ENCODE measurements at places on chromosomes 7 and 10. TPM values are rescaled to one million over a fixed set of nuclear protein-coding genes. Genes with fewer than 3 reads are reported as not detected.
A peak's percentile ranks its signal among the peaks of the same experiment; 100 is the strongest.

DNA sequence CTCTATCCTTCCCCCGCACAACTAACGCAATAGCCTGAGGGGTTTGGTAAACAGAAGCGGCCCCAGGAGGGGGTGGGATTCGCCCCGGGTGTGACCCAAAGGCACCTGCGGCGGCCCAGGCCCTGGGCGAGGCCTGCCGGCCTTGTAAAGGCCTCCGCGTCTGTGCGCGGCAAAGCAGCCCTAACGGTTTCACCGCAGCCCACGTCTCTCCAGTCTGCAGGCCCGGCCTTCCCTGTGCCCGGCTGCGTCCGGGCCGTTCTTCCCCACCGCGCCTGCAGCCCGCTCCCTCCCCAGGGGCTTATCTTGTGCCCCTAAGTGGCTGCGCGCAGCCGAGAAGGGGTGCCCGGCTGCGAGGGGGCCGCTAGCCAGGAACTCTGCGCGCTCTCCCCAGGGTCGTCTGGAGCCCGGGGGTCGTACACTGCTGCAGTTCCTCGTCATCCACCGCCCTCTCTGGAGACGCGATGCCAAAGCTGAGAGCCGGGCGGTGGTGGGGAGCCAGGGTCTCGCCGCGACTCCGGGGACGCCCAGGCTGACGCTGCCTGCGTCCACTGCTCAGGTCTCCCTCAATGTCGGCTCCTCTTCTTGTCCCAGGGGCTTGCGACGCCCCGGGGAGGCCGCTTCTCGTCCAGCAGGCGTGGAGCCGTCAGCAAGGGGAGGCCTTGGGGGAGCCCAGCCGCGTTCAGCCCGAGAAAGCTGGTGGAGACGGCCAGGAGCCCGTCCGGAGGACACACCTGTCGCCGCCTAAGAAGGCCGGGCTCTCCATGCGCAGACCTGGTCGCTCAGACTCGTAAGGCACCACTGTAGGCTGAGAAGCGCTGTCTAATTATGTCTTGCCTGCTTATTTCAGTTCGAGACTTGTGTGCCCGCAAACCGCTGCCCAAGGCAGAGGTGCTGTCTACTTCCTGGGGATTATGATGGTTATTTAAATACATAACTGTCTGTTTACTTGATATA is 132.3 kb downstream of the SPAG6 start:
- peak; percentile 76 for DNase-seq

DNA sequence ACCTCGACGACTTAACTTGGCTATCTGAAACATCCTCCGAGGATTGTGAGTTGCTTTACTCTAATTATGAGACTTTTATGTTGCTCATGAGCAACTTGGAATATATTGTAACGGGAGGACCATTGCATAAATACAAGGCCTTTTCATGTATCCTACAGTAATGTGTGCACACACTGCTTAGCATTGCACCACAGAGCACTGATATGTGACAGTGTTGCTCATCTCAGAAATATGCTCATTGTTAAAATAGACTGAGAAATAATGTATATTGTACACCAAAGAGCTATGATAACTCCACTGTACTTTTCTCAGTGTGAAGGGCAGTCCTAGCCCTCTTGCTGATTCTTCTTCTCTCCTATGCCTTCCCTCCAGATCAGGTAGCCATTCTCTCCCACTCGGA is 102.8 kb upstream of the CDK13 start:
- no peak for DNase-seq

DNA sequence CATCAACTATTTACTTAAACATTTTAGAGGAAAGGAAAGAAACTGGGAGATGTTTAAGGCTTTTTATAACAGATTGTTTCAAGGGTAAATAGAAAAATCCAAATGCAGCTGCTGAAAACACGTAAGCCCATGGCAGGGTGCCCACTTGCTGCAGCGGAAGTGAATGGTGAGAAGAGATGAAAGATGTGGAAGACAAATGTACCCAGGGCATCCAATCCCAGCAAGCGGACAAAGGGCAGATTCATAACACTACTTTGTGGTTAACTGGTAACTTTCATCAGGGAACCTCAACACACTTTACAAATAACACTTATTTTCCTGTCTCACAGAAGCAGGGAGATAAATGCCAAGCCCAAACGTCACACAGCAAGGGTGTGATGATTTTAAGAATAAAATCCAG is 358.4 kb downstream of the KCNMA1 start:
- no peak for DNase-seq

- no peak for DNase-seq
These were observed 1153.4 kb upstream of the POT1 start for GRCh38 chr7:126083014-126083413.

DNA sequence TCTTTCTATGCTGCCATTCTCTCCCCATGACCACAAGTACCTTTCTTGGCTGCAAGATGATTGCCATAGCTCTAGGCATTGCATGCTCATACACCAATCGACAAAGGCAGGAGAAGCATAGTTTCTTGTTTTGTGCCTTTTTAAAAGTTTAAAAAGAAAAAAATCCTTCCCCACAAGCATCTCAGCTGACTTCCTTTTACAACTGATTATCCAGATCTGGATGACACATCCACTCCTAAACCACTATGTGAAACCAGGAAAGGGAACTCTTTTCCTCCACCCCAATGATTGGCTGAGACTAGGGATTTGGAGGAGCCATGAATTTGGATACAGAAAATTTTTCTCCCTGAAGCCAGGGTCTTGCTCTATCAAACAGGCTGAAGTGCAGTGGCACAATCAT is 14.5 kb upstream of the LRRC4 start:
- DNase-seq, result no peak

- peak; percentile 95 for DNase-seq
These were observed at the start of gene ADARB2 for GRCh38 chr10:1737222-1738061. ADARB2 (minus strand) TSS chr10:1737525.

DNA sequence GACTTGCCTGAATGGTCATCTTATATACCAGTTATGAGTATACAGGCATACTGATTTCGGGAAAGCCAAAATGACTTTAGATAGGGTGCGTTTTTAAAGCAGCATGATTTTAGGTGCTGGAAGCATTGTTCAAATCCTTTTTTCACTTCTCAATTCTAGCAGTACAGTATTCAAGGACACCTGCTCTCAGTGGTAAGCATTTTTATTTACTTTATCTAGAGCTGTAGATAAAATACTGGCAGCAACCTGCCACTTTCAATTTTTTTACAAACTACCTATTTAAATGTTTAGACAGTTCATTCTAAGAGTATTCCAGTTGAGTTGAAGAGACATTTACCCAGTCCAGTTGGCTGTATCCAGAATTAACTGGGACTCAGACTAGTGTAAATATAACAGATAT is 33.6 kb downstream of the TMEM106B start:
- no peak for DNase-seq

DNA sequence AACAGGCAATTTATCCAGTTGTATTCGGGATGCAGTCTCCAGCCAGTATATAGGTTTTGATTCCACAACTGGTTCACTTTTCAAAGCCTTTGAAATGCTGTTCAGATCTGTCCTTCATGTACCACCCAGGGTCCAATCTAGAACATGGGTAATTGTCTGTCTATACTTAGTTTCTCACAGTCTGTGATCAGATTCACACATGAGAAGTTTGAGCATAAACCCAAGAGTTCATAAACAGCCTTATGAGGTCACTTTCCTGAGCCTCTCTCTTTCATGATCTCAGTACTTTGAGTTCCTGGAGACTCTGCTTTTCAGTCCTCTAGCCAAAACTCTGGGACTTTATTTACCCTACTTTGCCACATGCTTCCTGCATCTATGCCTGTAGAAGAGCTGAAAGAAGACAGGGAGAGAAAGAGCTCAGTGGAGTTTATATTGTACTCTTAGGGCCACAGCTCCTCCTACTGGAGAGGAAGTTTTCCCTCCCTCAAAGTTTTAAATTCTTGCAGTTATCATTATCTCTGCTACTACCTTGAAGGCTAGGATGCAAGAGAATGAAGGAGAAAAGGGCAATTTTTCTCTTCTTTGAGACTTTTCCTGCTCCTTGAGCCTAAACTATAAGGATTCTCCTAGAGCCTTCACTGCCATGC is 172.0 kb downstream of the ZEB1 start:
- DNase-seq, result peak; percentile 71

GRCh38 chr7:125834421-125834820 is 904.8 kb upstream of the POT1 start:
- DNase-seq, result no peak

DNA sequence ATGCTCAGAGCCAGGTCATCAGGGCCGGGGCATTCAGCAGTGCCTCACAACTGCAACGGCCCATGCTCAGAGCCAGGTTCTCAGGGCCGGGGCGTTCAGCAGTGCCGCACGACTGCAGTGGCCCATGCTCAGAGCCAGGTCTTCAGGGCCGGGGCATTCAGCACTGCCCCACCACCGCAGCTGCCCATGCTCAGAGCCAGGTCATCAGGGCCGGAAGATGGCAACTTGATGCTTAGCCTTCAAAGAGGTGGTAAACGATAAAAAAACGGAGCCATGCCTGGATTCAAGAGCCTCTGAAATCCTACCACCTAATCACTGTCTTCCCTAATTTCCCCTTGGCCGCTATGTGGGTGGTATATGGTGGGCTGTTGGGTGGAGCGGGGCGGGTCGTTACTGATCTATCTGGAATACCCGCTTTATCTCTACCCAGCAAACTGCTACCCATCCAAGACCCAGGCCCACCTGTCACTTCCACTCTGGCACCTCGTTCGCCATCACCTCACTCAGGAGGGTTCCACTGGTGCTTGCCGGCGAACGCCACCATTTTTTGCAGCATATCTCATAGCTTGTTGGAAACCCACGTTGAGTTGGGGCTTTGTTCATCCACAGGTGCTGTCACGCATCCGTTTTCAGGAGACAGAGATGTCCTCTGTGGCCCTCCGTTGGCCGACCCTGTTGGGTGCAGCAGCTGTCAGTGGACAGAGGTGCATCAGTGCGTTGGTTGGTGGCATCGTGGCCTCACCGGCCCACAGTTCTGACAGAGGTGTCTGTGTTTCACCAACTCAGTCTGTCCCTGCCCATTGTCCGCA is 221.1 kb downstream of the EBF3 start:
- no peak for DNase-seq

GRCh38 chr7:25456467-25457171 is 228.3 kb upstream of the NPVF start:
- peak; percentile 6 for DNase-seq

- DNase-seq, result no peak
These were observed 24.2 kb downstream of the UPP1 start for GRCh38 chr7:48113275-48113674.

DNA sequence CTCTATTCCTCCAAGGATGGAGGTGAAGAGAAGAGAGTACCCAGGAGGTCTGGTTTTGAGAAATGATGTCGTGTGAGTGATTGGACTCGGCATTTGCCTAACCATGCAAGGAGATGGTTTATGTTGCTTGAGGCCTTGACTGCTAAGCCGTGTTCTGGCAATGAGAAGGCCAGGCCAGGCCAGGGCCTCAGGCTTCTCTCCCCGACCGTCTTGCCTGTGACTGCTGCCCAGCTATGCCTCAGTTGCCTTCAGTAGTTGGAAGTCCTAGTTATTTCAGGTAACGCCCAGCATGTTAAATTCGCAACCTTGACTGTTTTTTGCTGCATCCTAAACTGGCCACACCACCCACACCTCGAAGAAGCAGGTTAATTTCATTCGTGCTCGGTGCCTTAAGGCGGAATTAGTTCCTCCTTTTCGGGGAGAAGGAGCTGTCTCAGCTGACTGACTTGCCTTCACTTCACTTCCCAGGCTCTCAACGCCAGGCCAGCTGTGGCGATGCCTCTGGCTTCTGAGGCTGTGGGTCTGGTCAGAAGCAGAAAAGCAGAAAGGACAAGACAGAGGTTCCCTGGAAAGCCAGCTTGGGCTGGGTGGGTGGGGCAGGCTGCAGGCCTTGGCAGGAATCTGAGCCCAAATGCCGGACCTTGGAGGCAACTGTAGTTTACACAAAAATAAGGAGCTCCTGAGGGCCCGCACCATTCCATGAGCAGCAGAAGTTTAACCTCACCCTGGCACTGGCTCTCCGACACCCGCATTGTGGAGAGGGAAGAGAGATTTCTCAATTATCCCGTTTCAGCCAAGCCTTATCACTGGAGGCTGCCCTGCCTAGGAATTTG is 61.9 kb upstream of the SAMD8 start:
- peak; percentile 7 for DNase-seq

- peak; percentile 43 for DNase-seq
These were observed 103.8 kb downstream of the ATE1 start for GRCh38 chr10:121823993-121824463.

GRCh38 chr10:93199191-93199751 is 125.6 kb downstream of the CYP26A1 start:
- peak; percentile 29 for DNase-seq

DNA sequence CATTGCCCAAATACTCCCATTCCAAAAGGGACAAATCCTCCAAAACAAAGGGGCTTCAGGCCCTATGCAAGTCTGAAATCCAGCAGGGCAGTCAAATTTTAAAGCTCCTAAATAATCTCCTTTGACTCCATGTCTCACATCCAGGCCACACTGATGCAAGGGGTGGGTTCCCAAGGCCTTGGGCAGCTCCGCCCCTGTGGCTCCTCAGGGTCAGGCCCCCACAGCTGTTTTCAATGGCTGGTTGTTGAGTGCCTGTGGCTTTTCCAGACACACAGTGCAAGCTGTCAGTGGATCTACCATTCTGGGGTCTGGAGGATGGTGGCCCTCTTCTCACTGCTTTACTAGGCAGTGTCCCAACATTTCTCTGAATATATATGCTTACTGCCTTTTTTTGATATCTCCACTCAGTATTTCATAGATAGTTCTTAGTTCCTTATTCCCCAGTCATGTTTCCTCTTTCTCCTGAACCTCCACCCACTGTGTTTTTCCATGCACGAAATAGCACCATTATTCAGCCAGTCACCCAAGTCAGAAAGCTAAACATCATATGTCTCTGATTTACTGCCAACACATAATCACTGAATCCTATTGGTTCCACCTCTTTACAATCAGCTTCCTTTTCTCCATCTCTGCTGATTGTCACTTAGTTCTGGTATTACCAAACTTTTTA is 172.6 kb upstream of the CACNA2D1 start:
- no peak for DNase-seq

DNA sequence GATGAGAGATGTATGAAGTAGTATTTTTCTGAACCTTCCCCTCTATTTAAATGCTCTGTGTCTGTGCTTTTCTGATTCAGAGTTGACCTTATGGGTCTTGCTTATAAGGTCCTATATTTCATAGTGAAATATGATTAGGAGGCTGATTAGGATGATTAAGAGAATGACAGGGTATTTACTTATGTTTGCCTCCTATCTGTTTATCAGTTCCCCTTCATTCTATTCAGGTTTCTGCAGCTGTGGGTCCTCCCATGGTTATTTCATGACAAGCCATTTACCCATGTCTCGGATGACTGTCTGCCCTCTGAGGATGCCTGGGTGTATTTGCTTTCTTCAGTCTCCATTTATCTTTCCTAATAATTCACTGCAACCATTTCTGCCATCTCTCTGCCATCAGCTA is 16.9 kb downstream of the RPA3 start:
- DNase-seq, result no peak

The HOXA1 gene
- total RNA-seq, result not detected

The NAT16 gene
- not detected for total RNA-seq

Data from neural progenitor cell (in vitro differentiated cells).